ENCODE measurements at places on chromosomes 5 and 9.

- no peak for DNase-seq
Measured at GRCh38 chr9:70125621-70126263, 82.1 kb downstream of the MAMDC2 start.

DNA sequence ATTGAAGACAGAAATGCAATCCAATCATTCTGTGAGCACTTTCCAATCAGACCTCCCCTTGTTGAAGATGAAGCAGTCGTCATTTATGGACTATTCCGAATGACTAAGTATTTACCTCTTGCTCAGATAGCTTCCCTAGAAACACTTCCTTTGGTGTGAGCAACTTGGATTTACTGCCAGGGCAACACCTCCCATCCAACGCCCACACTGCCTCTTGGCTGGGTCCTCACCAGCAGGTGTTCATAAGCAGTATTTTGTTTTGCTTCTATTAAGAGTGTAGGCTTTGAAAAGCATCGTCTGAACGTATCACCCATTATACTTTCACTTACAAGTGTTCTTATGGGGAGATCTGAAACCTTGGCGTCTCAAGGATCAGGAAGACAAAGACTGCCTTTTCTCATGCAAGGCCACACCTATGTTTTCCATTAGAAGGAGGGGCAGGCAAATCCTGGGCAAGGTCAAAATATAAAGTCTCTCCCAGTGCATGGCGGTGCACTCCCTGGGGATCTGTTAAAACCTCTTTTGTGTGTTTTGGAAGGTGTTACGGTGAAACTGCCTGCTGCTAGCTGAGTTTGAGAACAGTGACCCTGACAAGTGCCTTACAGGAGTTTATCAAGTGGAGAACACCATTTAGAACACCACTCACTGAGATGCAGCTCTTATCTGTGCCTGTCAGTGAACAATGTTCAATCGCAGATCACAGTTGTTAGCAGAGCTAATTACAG lies 10.6 kb upstream of the MARCHF3 start:
- DNase-seq = no peak

DNA sequence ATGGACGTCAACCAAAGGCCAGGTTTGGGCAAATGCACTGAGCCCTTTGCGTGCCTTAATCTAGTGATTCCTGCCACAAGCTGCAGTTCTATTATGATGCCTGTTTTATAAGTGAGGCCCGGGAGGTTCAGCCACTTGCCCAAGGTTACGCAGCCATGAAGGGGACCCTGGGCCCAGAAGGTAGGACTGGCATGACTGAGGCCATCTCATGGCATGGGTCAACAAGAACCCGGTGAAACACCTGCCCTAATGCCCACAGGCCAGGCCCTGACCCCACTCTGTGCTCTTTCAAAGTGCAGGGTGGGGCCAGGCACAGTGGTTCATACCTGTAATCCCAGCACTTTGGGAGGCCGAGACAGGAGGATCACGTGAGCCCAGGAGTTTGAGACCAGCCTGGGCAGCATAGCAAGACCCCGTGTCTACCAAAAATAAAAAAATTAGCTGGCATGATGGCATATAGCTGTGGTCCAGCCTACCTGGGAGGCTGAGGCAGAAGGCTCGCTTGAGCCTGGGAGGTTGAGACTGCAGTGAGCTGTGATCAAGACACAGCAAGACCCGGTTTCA lies 8.6 kb downstream of the NINJ1 start:
- DNase-seq = no peak

DNA sequence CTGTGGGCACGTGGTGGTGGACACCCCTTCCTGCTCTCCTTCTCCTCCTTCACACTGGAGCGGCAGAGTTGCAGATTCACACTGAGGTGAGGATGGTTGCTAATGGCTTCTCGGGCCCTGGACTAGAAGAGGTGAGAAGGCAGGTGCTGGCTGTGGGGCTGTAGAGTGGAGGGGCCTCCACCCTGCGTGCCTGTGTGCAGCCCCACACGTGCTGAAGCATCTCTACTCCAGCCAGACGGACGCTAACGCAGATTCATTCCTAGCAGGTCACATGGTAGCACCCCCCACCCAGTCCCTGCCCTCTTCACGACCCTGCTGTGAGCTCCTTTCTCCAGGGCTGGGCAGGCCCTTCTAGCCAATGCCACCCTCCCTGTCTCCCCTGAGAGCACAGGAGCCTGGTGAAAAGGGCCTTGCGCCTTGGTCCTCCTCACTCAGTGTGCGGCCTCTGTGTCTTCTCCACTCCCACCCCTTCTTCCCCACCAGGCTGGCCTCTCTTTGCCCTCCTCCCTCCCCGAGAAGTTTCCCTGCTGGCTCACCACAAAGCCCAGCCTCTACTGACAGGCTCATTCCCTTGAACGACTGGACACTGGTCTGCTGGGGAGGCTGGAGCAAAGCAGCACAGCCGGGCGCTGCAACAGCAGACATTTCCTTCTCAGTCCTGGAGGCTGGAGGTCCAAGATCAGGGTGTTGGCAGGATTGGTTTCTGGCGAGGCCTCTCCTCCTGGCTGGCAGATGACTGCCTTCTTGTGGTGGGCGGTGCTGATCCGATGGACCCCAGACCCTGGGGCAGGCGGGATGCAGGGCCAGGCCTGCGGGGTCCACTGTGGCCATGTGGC lies 14.2 kb downstream of the CACNA1B start:
- no peak for DNase-seq

DNA sequence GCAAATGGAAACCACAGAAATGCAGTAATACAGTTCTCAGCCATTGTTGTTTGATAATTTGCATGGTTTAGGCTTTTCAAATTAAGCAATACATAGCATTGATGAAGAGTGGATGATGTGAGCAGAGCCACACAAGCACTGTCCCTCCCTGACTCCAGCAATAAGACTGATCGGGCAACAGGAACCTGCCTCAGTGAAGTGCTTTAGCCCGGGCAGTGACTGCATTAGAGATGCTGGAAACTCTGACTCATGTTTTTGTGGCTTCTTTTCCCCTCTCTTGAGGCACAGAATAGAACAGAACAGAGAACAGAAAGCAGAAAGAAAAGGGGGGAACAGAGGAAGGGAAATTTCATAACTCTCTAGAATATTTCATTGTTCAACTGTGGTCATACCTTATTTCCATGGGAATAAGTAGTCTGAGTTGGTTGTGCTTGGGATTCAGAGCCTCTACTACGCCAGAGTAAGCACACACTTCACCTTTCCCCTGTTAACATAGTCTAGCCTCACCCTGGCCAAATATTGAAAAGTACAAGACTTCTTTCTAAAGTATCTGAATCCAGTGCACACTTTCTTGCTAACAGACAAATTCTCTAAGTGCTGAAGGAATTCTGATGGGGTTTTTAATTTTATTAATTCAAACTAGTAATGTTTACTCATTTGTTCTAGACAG lies 164.8 kb upstream of the VCAN start:
- no peak for DNase-seq

DNA sequence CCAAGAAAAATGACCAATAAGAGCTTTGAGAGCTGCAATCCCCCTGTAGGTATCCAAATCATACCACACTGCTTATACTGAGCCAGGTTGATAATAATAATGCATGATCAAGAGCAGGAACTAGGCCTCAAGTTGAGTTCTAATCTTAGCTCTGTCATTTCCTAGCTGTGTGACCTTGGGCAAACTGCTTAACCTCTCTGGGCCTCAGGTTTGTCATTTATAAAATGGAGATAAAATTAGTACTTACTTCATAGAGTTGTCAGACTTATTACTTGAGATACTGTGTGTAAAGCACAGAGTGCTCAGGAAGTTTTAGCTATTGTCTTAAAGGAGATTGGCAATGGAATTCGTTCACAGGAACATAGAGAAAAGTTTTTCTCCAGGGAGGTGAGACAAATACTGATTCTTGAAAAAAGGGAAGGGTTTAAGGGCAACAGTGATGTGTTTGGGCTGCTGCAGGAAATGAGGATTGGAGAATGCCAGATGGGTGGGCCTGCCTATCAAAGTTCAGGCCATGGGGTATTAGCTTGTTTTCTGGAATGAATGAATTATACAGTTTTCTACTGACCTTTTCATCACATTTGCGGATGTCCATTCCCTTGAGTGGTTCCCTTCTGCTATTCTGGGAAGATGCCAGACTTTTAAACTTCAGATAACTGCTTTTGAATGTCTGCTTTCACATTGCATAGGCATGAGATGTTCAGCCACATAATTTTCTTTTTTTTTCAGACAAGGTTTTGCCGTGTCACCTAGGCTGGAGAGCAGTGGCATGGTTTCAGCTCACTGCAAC lies 10.2 kb upstream of the ATP6V0E1 start:
- DNase-seq = no peak

DNA sequence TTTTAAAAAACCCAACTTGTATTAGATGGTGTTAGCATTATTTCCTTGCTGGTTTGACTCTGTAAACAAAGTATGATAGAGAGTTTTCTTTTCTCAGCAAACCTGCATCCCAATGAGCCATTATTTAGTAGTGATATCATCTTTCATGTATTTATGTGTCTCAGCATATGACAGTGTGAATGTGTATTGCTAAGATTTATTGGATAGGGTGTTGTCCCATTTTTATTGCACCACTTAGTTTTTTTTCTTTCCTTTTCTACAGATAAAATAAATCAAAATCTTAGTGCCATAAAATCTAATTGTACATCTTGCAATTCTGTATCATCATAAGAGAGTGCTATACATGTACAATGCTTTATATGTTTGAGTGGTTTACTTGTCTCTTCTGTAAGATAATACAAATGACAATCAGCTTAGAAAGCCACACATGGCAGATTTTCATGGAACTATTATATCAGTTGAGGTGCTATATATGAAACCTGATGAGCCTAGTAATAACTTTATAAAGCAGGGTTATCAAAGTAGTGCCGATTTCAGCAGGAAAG lies 149.2 kb upstream of the CYLC2 start:
- no peak for DNase-seq

DNA sequence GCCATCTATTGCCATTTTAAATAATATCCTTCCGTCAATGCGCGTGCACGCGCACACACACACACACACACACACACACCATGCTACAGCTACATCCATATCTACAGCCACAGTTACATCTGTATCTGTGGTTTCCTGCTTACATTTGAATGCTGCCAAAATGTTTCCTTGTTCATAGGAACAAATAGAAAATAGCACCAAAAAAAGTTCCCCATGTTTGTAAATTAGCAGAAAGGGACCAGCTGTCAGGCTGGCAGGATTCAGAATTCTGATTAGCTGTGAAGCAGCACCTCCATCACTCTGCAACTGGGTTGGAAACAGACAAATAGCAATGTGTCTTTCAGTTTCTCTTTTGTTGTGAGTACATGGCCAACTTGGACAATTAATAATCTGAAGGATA lies 601.5 kb downstream of the IRX1 start:
- no peak for DNase-seq

DNA sequence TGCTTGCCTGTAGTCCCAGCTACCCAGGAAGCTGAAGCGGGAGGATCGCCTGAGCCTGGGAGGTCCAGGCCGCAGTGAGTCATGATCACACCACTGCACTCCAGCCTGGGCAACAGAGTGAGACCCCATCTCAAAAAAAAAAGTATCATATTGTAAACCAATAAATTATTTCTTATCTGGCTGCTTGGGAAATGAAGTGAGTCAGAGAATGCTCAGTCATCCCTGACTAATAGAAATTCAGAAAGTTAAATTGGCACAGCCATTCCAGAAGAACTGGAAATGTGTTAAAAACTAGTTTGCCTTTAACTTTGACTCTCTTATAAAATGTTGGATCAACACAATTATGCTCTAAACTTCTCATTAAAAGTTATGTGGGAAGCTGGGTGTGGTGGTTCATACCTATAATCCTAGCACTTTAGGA lies 9.8 kb upstream of the GNE start:
- DNase-seq = no peak

DNA sequence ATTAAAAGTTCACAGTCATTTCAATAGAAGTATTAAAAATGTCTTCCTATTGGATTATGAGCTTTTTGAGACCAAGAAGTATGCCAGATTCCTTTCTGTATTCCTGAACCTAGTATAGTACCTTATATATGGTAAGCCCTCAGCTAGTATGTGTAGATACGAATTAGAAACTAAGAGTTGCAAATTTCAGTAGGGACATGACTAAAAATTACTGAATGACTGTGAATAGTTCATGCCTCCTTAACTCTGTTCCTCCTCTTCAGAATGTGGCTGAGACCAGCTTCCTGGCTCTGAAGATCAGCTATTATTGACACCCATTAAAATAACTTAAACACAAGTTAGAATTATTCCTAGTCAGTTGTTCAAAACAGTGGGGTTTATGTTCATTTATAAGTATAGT lies 19.7 kb downstream of the KDM3B start:
- DNase-seq = no peak

- no peak for DNase-seq
Measured at GRCh38 chr5:38259062-38259808, 876 bp downstream of the EGFLAM start.

- no peak for DNase-seq
Measured at GRCh38 chr9:15999422-16000339, 446.8 kb downstream of the CCDC171 start.

DNA sequence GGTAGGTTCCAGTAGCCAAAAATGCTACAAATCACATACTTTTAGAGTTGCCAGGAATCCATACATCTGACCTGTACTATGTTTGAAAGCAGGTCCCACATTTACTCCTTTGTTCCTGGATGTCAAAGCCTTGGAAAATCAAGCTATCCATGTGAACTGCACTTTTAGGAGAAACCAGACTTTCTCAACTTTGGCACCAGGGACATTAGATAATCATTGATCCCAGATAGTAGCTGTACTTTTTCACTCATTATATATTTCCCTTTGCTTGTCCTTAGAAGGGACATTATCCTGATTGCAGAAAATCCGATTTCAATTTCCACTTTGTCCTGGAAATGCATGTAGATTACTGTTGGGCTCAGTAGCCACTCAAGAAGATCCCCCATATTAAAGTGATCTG lies 44.1 kb upstream of the SLC28A3 start:
- DNase-seq = no peak

DNA sequence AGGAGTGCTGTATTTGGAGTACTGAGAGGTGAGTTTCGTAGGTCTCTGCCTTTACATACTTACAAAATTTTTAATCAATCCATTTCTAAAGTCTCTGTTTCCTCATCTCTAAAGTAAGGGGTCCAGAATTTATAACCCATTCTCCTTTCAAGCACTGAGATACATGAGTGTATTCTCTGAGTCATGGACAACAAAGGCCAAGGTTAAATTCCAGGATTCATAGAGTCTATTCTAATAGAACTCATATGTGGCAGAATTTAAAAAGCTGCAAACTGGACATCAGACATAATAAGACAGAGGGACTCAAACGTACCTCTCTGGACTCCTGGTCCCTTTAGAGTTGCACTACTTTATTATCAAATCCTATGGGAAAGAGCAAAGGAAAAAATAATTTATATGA lies 112.5 kb upstream of the SLIT3 start:
- no peak for DNase-seq

Measured in activated naive CD4-positive, alpha-beta T cell treated with anti-CD3 and anti-CD28 coated beads, Interleukin-2, amount 50 U/mL, for 16 hours (primary cell).